Sciatic nerve (tissue), 2 donors: ENCODE measurements at places on chromosomes 5 and 9.

GRCh38 chr9:38145526-38146053 is 76.6 kb upstream of the SHB start:
- DNase-seq: peak; percentile 30

- DNase-seq: no peak
These were observed 69.5 kb downstream of the GRIA1 start for GRCh38 chr5:153559926-153560325.

DNA sequence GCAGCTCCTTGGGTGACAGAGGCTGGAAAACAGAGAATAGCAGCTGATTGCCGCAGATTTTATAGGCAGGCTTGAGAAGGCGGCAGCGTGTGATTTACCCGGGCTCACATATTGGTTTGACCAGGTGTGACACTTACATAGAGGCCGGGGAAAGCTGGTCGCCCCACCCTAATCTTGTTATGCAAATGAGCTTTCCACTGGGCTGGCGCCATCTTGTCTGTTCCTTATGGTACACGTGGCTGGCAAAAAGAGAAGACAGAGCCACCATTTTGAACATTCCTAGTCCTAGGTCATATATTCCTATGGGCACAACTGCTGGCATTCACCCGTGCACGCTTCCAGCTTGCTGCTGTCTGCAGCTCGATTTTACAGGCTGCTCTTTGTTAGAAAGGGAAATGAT is 11.3 kb upstream of the SPZ1 start:
- no peak for DNase-seq

DNA sequence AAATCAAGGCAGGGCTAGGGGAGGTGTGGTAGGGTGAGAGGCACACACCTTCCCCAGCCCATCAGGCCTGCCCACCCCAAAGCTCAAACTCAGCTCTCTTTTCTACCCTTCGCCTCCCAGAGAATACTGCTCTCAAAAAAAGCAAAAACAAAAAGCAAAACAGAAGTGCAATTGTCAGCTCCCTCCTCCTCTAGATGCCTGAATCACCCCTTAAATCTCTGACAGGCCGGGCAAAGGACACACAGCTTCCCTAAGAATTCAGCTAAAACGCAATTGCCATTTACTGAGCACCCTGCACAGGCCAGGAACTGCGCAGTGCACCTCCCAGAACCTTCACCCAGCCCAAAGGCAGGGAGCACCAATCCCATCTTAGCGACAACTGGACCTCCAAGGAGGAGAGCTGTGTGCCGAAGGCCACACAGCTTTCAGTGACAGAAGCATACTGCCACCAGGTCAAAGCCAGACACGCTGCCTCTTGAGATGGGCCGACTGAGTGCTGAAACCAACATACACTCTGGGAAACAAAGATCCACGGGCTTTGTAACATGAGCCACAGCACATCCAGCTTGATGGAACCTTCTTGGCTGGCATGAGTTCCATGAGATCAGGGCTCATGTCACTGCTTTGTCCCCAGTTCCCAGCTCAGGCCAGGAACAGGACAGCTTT is 53.4 kb upstream of the STXBP1 start:
- DNase-seq: no peak

- no peak for DNase-seq
These were observed 131.6 kb upstream of the PTGER4 start for GRCh38 chr5:40547994-40548575.

GRCh38 chr5:135491552-135492318 is 39.6 kb upstream of the TIFAB start:
- peak; percentile 41 for DNase-seq

- DNase-seq: no peak
These were observed 67.1 kb upstream of the PPP2R2B start for GRCh38 chr5:146945617-146946084.

DNA sequence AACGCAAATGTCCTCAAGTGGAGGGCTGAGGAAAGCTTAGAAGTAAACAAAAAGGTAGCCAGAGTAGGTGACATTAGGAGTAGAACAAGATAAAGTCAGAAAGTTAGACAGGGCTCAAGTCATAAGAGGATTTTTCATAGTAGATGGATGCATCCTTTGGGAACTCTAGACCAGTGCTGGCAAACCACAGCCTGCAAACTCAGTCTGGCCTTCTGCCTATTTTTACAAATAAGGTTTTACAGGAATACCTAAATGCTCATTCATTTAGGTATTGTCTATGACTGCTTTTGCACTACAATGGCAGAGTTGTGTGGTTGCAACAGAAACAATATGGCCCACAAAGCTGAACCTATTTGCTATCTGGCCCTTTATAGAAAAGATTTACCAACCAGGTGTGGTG is 116.0 kb upstream of the HMHB1 start:
- no peak for DNase-seq

DNA sequence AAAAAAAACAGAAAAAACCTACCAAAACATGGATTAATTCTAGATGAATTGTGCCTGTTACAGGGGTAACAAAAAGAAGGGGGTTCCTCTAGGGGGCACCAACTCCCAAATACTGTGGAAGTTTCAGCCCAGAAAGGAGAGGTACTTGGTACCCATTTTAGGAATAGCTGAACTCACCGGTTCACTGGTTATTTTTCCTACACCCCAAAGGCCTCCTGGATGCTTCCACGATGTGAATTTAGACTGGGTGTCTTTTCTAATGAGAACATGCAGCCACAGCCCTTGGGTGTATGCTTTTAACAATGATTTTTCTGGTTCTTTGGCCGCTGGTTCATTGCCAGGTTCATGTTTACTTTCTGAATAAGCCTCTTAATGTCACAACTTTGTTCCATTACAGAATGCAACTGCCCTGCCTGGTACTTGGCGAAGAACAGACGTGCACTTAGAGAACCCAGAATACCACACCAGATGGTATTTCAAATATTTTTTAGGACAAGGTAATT is 46.7 kb downstream of the GARNL3 start:
- no peak for DNase-seq

DNA sequence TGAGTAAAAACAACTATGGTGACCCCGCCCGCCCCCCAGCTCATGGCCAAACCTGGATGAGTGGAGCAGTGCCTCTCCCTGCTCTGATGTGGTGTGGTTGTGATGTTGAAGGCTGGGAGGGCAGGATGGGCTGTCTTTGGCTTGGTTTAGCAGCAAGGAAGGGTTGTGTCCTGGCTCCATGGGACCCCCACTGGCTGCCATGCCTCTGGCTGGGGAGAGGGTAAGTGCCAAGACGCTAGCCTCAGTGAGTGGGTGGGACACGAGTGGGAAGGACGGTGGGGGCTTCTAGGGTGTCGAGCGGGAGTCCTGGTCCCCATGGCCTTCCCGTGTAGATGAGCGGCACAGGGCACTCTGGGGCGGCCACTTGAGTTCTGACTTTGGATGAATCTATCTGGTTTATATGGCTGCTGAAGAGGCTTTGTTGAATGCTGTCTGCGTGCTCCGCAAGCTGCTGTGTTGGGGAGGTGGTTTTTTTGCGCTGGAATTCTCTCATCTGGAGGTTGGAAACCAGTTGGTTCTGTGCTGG is 50.4 kb downstream of the DAB2IP start:
- no peak for DNase-seq

- DNase-seq: no peak
These were observed 63.7 kb downstream of the FOXD1 start for GRCh38 chr5:73384861-73385260.
